Stimulated activated CD8-positive, alpha-beta memory T cell treated with anti-CD3 and anti-CD28 coated beads, Interleukin-12 subunit alpha, Interleukin-12 subunit beta, amount 100 ng/mL, for 1 hour (primary cell): ENCODE measurements at places on chromosomes 16 and 17.

DNA sequence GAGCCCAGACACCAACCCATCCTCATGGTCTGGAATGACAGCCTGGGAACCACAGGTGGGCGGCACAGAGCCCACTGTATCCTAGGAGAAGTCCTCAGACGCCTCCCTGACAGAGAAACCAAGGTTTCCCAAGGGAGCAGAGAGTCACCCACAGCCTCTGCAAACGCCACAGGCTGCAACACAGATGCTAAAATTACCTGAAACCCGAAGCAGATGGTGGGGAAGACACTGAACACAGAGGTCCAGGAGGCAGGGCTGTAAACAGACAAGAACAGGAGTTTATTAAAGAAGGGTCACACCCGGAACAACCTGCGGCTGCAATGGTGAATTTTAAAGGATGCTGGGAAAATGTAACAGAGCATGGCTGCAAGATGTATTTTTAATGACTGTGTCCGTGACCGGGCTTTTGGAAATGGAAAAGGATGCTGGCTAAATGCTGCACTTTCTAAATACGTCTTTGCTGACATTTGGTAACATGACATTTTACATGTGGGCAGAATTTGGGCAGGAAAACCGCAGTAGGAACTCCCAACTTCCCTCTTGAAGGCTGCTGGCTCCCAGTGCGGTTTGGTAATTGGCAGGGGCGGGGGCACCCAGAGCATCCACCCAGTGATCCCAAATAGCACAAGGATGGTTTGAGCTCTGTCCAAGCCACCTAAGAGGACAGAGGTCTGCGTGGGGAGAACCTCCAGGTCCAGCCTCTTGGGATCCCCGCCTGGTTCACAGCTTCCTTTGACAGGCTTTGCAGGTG is 13.1 kb downstream of the SLC38A8 start:
- no peak for DNase-seq

DNA sequence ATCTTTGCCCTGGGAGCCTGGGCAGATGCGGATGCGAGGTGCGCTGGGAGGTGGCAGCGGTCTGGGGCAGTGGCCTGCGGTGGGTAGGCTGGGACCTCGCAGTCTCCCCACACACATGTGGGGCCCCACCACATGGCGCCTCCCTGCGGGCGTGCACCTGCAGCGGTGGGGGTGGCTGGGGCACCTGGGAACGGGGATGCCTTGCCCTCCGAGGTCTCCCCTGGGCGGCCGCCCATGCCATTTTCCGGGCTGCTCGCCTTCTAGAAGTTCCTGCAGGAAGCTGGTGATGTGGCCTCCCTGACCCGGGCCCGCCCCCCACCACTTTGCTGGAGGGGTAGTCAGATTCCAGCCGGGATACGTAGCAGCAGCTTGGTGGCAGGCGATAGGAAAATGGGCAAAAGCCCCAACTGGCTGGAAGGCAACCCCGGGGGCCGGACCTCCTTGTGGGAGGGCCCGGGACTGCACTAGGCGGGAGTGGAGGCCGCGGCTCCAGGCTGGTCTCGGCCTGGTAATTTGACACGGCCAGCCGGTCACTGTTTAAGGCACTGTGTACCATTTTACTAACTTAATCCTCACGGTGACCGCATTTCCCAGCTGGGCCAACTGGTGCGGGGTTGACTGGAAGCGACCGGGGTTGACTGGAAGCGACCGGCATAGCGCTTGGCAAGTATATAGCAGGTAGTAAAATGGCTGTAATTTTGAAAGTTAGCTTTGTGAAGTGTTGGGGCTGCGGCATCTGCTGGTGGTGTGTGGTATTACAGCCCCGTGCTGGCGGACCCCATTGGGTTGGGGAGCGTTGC is 38.5 kb downstream of the IGF2BP1 start:
- no peak for DNase-seq

- no peak for DNase-seq
Observed at GRCh38 chr16:57727610-57728009, 8.0 kb upstream of the KATNB1 start.

DNA sequence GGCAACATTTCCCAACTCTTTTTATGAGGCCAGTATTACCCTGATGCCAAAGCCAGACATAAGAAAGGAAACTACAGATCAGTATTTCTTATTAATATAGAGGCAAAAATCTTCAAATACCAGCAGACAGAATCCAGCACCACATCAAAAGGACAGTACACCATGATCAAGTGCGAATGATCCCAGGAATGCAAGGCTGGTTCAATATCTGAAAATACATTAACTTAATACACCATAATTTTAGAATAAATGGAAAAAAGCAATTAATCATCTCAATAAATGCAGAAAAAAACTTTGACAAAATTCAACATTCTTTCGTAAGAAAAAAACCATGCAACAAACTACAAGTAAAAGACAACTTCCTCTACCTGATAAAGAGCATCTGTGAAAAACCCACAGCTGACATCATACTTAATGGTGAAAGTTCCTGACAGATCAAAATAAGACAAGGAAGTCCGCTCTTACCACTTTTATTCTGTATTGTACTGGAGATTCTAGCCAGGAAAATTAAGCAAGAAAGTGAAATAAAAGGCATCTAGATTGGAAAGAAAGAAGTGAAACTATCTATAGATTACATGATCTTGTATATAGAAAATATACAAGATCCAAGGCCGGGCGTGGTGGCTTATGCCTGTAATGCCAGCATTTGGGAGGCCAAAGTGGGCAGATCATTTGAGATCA is 26.4 kb upstream of the MAPK3 start:
- no peak for DNase-seq

DNA sequence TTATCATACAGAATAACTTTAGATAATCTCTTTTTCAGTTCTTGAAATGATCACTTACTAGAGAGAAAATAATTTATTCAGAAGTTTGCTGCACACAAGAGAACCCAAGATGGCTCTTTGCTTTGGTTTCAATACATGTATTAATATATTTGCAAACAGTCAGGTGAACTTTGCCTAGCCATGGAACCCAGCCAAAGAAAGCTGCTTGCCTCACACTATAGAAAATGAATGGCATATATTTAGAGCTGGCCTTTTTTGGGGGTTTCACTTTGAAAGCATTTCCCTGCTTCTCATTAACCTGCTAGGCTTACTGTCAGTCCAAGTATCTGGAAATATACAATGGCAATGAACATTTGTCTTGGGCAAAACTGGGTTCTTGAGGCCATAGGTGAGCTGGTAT is 75.3 kb downstream of the MRTFB start:
- DNase-seq = no peak

GRCh38 chr17:78108726-78109488 is 19.6 kb downstream of the TMC6 start:
- DNase-seq = no peak

- no peak for DNase-seq
Observed at GRCh38 chr17:1533661-1534325, 17.4 kb upstream of the INPP5K start.

GRCh38 chr17:17072546-17072945 is 30.3 kb downstream of the MPRIP start:
- DNase-seq = no peak

GRCh38 chr16:85888405-85889331 is 10.3 kb upstream of the IRF8 start:
- no peak for DNase-seq

DNA sequence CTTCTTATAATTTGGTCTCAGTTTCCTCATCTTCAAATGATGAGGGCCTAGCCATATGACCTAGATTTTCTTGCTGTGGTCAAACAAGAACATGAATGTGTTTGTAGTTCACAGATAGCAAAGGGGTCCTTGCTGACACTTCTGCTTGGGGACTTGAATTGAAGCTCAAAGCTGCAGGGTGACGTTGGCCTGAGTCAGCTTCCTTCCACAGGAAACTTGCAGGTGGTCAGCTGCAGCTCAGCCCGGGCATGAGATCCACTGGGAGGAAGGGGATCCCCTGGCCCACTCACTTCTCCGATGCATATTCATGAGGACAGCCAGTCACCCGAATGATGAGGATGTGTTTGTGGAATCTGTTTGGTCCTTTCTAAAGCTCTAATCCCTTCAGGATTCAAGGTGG is 42.6 kb upstream of the AXIN2 start:
- DNase-seq = no peak

DNA sequence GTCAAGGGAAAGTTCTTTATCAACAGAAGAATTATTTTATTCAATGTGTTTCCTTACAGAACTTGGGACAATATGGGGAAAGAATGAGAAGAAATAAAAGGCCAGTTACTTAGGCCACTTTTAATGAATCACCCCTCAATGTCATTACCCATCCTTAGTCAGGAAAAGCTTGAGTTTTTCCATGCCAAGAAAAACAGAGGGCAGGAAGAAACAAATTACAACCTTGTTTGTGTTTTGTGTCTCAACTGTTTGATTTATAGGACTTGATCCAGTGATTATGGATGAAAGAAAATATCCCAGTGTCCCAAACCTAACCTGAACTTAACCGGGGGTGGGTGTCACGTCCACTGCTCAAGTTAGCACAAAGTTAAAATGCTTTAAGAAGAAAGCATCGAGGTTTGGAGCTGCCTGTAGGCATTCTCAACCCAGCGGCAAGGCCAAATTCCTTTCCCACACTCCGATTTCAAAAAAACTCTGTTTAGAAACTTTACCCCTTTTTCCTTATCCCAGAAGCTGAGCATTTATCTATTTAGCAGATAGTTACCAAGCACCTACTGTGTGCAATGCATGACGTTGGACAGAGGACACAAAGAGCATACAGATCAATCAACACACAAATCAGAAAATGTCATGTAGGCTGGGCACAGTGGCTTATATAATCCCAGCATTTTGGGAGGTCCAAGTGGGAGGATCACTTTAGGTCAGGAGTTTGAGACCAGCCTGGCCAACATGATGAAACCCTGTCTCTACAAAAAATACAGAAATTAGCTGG is 14.0 kb upstream of the CYB5B start:
- DNase-seq = no peak

- no peak for DNase-seq
Observed at GRCh38 chr17:75661531-75661930, 5.4 kb downstream of the RECQL5 start.

DNA sequence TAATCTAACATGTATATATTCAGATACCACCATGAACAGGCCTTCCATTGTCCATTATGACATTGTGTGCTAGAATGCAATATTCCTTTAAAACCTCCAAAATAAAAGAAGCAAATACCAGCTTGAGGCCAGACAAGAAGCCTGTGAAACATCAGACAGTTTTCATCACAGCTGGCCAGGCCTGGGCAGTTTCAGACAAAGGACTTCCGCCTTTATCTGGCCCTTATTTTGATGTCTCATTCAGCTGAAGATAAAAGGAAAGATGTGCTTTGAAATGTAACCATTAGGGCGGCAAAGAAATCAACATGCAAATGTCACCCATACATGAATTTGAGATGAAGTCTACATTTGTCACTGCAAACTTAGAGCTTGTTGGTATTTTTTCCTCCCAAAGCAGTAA is 737.5 kb downstream of the KCNJ2 start:
- no peak for DNase-seq

GRCh38 chr16:71537643-71538042 is 11.4 kb downstream of the CHST4 start:
- no peak for DNase-seq

- DNase-seq = no peak
Observed at GRCh38 chr16:314795-315299, 31.9 kb downstream of the PDIA2 start.

DNA sequence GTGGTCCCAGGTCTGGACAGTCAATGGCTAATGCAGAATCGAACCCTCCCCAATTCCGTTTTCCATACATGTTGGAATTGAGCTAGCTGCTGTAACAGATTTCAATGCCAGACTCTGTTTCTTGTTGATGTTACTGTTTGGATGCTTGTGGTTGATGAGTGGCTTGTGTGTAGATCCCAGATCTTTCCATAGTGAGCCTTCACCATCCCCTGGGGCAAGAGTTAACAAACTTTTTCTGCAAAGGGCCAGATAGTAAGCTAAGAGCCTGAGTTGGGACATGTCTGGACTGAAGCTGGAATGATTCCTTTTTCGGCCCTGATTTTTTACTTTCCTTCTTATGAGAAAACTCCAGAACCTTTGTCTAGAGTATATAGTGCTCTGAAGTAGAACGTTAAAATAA is 296.3 kb downstream of the CPPED1 start:
- DNase-seq = no peak

DNA sequence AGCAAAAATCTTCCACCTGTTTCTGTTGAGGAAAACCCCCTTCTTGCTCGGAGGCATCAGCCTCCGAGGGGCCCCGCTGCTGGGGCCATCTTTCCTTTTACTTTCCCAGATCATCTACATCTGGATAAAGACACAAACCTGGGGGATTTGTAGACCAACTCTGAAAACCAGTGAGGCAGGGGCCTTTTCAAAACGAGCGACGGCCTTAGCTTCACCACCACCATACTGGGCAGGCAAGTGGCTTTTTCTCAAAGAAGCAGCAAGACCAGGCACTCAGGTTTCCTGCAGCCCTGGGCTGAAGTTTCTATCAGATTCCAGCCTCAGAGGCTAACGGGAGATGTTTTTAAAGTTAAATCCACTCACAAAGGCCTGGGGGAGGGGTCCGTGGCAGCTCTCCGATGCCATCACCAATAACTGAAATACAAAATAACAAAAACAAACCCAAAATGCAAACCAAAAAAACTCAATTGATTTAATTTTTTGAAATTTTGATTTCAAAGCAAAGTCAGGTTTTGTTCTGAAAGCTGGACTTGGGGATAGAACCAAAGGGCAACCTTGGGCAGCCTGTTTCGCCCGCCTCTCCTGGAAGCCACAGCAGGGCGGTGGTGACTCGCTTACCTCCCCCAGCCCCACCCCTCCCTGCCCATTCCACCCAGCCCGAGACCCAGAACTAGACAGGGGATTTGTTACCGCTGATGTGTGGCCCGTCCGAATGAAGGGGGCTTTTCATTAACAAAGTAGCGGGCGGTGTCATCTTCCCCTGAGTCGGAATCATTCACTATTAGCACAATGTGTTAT is 55.8 kb downstream of the SALL1 start:
- no peak for DNase-seq

GRCh38 chr16:13926891-13927290 is 6.9 kb downstream of the ERCC4 start:
- no peak for DNase-seq

GRCh38 chr17:45339646-45340605 is 23.1 kb upstream of the MAP3K14 start:
- no peak for DNase-seq

- no peak for DNase-seq
Observed at GRCh38 chr16:87250431-87250960, 66.7 kb downstream of the C16orf95 start.

GRCh38 chr16:89737341-89738071 is 16.2 kb downstream of the ZNF276 start:
- DNase-seq = no peak

- DNase-seq = no peak
Observed at GRCh38 chr16:52924162-52924561, 128.5 kb downstream of the CHD9NB start.
